8988T (cell line): ENCODE measurements at places on chromosomes 12 and 14.
A peak's percentile ranks its signal among the peaks of the same experiment; 100 is the strongest.

- no peak for DNase-seq
Measured at GRCh38 chr12:85798122-85798521, 38.1 kb downstream of the RASSF9 start.

GRCh38 chr14:77864085-77864484 is 64.2 kb downstream of the ADCK1 start:
- DNase-seq = no peak

GRCh38 chr12:49331380-49332222 is 5.4 kb downstream of the C1QL4 start:
- peak; percentile 97 for DNase-seq

GRCh38 chr12:57479376-57480115 is at the start of gene ARHGAP9:
TSS of gene ARHGAP9 (minus strand) at chr12:57479866. CDS start at chr12:57479406, 460 bp downstream.
- no peak for DNase-seq

- no peak for DNase-seq
Measured at GRCh38 chr12:42846782-42847181, 257.2 kb upstream of the PRICKLE1 start.

DNA sequence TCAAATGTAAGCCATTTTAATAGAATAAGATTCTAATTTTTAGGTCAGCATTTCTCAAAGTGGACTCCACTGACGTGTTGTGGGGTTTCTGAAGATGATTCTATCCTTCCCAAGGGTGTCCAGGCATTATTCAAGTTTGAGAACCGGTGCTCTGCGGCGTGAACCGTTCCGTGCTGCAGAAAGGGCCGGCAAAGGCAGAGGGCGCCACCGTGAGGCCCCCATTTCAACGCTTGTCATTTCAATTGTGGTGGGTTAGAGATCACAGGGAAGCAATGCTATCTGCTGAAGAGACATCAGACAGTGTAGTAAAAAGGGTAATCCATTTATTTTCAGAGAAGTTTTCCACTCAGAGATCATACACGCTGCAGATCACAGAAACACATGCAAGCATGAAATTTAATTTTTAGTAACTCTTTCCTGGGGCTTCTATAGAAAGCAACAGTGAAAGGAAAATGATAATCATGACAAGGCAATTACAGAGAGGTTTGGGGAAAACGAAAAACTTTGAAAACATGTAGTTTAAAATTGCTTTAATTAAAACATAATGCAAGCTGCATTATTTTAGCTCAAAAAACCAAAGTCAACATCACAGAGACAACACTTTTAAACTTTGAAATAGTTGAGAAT is 201.7 kb downstream of the EXOC5 start:
- no peak for DNase-seq

DNA sequence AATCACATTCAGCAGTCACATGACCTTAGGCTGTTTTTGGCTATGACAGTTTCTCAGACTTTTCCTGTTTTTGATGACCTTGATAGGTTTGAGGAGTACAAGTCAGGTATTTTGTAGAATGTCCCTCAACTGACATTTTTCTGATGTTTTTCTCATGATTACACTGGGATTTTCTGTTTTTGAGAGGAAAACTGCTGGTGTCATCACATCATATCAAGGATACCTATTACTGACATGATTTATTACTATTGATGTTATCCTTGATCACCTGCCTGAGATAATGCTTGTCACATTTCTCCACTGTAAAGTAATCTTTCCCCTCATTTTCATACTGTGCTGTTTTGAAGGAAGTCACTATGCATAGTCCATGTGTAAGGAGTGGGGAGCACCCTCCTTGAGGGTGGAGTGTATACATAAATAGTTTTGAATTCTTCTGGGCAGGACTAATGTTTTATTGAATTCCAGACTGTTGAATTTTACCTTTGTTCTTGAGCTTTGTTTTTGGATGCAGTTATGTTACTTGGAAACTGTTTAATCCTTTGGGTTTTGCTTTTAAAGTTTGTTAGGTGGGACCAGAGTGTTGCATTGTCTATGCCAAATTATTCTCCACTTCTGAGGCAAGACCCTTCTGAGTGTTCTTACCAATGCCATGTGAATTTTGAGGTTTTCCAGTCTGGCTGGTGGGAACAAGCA is 444.5 kb upstream of the FAR2 start:
- DNase-seq = no peak

GRCh38 chr12:113847856-113848255 is 118.3 kb downstream of the RBM19 start:
- DNase-seq = no peak

DNA sequence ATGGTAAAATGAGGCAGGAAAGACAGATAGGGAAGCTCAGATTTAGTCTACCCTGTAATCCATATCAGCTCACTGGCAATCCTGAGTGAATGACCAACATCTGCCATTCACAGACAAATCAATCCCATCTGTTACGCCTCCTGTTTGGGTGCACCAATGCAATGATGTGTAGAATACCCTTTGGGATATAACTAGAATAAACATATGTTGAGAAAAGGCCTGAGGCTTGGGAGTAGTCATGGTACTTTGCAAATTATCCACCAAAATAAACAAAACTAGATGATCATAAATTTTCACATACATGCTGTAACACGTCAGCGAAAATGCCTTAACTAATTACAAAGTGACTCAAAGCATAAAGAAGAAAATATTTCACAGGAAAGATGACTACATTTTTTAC is 78.8 kb downstream of the KCNC2 start:
- DNase-seq = no peak

- DNase-seq = no peak
Measured at GRCh38 chr12:72256725-72257124, 15.4 kb upstream of the TRHDE start.

DNA sequence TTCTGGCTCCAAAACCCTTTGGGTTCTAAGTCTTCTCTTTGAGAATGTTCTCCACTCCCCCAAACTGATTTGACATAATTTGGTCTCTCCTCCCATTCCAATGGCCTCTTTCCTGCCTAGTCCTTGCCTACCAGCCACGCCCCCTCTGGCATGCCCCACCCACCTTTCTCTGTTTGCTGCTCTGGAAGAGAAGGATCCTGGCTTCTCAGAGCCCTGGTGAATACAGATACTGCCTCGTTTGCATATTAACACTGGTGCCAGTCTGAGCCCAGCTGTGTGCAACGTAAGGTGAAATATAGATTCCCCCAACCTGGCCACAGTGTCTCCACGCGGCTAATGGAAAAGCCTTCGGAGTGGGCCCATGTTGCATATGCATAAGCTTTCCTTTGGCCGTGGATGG is 79.7 kb downstream of the PAPOLA start:
- no peak for DNase-seq

- DNase-seq = no peak
Measured at GRCh38 chr14:95664066-95664465, 22.2 kb upstream of the TCL1B start.
